Astrocyte of the spinal cord (primary cell): ENCODE measurements at places on chromosomes 4 and X.

- no peak for DNase-seq
These were observed 40.9 kb upstream of the IL15 start for GRCh38 chr4:141595531-141595930.

GRCh38 chrX:110723844-110724243 is 71.8 kb downstream of the CHRDL1 start:
- no peak for DNase-seq

DNA sequence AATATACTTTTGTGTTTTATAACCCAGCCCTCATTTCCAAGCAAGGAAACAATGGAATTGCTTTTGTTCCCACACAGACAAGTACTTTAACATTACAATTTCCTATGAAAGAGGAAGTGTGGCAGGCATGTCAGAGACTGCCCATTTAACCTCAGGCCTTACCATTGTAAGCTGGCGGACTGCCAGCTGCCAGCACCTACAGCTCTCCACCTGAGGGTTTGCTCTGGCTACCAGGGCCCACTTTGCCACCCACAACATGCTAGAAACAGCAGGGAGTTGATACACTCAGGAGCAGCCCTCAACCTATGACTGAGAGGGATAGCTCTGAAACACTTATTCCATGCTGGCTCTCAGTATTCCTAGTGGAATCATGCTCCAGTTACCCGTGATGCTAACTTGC is 152.3 kb upstream of the PRDX4 start:
- DNase-seq, result no peak

- DNase-seq, result no peak
These were observed 225.8 kb downstream of the STK32B start for GRCh38 chr4:5277079-5277478.

DNA sequence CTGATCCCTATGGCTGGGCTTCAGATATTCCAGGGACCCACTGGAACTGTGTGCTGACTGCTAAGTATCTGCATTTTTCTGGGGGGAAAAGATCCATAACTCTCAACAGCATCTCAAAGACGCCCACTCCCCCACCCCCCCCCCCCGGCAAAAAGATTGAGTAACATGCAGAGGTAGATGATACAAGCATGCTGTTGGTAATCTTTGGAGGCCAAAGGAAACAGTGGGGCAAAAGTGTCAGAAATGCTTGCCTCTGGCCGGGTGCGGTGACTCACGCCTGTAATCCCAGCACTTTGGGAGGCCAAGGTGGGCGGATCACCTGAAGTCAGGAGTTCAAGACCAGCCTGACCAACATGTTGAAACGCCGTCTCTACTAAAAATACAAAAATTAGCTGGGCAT is 12.2 kb downstream of the XPNPEP2 start:
- DNase-seq, result no peak

- no peak for DNase-seq
These were observed 143.1 kb upstream of the FRMPD4 start for GRCh38 chrX:11995146-11995545.

DNA sequence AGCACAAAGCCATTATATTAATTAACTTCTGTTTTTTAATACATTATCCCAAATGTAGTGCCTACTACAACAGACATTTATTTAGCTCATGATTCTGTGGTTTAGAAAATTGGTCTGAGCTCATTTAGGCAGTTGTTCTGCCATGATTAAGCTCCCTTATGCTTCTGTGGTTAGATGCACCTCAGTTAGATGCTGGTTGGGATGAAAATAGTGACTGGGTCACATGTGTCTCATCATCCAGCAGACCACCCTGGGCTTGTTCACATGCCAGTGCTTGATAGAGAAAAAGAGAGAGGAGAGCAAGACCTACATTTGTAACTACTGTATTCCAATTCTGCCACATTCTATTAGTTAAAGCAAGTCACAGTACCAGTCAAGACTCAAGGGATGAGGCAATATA is 376.4 kb upstream of the GNPDA2 start:
- DNase-seq, result peak; percentile 47

GRCh38 chr4:143203577-143203976 is 18.9 kb downstream of the USP38 start:
- DNase-seq, result no peak
